Mesendoderm (in vitro differentiated cells): ENCODE measurements at places on chromosomes 12 and 14.

- no peak for DNase-seq
These were observed 39.6 kb downstream of the DAD1 start for GRCh38 chr14:22549324-22549962.

DNA sequence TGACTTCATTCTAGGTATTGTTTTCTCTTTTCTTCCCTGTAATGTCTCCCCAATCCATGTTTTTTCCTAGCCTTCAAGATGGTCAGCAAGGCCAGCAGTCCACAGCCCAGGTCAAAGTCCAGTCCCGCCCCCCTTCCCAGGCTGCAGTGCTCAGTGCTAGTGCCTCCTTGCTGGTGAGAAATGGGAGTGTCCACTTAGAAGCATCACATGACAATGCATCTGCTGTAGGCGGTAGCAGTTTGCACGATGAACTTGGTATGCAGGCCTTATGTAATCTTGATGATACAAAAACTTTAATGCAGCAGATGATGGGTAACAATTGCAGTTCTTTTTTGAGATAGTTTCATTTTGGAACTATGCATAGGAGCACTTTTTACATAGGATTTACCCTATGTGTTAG lies 88.4 kb downstream of the PCNX1 start:
- peak; percentile 73 for DNase-seq

DNA sequence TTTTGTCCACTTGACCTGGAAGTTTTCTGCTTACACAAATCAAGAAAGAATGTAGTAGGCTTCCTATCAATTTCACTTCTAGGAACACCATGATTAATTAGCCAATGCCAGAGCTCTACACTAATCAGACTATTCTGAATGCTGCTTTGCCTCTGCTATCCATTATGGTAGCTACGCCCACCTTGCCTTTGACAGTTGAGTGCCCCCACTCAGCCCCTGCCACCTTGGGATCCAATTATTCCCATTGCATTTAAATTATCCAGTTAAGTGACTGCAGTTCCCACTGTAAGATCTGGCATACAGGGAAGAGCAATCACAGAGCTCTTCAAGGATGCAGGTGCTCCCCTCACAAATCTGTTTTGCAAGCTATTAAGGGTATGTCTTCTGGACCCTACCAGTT lies 47.5 kb downstream of the FIGNL2 start:
- no peak for DNase-seq

GRCh38 chr14:79749065-79749464 lies 462.2 kb downstream of the DIO2 start:
- DNase-seq = no peak

DNA sequence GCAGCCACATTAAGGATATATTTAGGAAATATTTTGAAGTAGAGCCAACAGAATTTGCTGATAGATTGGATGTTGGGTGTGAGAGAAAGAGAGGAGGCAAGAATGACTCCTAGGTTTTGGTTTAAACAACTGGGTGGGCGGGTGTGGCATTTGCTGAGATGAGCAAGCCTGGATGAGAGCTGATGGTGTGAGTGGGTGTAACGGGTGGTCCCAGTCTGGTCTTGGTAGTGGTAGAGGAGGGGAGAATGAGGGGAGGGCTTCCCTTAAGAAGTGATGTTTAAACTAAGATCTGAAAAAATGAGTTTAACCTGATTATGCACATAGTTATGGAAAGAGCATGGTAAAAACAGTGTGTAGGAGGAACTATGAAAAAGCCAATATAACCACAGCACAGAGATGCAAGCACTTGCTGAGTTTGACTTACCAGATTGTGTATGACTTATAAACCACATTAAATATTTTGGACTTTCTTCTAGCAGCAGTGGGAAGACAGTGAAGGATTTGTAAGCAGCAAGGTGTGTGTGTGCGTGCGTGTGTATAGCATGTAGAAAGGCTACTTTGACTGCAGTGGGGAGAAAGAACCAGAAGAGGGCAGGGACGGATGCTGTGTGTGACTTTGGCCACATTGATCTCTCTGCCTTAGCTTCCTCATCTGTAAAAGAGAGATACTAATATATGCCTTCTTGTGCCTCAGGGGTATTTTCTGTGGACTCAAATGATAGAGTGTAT lies 139.7 kb downstream of the PRIMA1 start:
- DNase-seq = peak; percentile 65

DNA sequence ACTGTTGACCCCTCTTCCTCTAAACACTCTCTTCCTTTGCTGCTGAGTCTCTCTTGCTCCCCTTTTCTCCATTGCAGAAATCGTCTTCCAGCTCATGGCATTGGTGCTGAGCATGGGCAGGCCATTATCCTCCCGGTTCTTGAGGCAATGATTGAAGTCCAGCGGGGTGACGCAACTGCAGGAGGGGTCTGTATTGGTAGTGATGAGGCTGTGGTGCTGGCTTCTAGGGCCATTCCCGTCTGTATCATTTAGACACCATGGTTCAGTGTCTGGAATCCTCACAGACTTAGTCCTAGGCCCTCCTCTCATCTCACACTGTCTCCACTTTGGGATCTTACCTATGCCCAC lies 720 bp upstream of the SLC22A17 start:
- no peak for DNase-seq

GRCh38 chr14:54579621-54580020 lies 12.7 kb downstream of the SAMD4A start:
- DNase-seq = no peak

DNA sequence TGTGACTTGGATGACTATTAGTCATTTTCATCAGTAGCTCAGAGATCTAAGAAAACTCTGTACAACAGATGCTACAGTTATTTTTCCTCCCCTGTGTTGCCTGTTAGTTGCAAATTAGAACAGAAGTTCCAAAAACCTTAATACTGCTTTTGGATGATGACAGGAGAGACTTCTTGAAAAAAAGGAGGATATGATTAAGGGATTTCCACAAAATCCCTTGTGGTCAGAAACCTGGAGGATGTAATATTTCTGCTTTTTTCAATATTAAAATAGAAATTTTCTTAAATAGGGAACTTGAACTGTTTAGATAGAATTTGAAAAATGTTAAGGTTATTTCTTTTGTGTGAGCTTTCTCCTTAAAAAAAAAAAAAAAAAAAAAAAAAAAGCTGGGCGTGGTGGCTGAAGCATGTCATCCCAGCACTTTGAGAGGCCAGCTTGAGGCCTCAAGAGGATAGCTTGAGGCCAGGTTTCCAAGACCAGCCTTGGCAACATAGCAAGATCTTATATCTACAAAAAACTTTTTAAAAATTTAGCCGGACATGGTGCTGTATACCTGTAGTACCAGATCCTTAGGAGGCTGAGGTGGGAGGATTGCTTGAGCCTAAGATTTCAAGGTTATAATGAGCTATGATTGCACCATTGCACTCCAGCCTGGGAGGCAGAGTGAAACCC lies 14.1 kb downstream of the CMAS start:
- DNase-seq = no peak

DNA sequence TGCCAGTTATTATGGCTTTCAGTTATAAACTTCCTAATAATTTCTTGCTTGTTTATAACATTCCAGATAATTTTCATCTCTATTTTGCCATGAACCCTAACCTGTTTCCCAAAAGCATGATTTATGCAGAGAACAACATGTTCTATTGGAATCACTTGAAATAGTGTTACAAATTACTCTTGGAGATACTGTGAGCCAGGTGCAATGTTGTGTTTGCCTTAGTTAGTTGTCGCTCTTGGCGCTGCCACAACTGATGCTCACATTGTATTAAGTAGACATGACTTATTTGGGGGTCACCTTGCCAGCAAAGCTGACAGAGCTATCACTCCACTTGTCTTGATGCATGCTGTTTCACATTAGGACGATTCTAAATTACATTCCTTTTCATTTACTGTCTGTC lies 49.4 kb downstream of the TSPAN8 start:
- DNase-seq = no peak

- DNase-seq = peak; percentile 45
These were observed 132.7 kb downstream of the SLC41A2 start for GRCh38 chr12:104825408-104825807.

DNA sequence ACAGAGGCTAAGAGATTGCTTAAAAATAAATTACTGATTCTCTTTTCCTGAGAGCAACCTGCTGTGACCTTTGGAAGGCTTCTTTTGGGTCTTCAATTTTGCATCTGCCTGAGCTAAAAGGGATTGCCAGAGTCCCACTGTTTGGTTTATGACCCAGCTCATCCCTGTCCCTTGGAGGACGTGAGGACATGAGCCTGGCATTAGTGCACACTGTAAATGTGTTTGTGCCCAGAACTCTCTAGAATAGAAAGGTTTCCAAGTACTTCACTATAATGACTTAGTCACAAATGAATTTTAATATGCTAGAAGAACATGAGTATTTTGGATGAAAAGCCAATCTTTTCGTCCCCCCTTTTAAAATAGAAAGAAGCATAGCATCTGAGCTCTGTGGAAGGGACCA lies 47.1 kb upstream of the CDKN3 start:
- no peak for DNase-seq

- no peak for DNase-seq
These were observed 65.7 kb downstream of the TMEM30B start for GRCh38 chr14:61215222-61216020.

GRCh38 chr14:25800841-25801240 lies 750.9 kb upstream of the STXBP6 start:
- no peak for DNase-seq

DNA sequence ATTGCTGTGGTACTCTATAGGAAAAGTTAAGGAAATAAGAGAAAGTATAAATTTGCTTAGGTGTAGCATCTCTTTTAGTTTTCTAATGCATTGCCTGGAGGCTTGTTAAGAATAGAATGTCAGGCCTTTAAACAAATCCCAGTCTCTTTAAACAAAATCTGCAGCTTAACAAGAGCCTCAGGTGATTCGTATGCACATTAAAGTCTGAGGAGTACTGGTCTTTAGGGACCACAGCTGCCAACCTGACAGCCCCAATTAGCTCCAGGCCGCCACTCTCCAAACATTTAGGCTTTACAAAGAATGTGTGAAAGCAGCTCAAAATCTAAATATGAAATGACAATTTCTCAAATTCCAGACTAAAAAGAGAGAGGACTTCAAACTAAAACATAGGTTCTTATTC lies 35.7 kb downstream of the PAWR start:
- peak; percentile 67 for DNase-seq

DNA sequence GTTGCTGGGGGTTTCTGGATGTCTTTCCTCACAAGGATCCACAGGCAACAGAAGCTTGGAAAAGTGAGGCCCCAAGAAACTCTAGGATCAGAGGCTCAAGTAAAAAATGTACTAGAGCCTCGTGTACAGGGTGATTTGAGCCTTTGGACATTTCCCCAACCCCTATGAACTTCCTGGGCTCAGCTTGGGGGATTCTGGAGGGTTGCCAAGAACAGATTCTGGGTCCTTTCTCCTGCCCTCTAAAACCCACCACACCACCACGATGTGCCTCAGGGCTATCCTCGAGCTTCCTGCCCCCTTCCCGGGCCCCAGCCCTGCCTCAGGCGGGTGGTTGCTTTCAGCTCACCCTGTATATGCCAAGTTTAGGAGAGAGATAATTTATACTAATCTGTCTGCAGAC lies 583 bp downstream of the FAM186B start:
- DNase-seq = no peak

DNA sequence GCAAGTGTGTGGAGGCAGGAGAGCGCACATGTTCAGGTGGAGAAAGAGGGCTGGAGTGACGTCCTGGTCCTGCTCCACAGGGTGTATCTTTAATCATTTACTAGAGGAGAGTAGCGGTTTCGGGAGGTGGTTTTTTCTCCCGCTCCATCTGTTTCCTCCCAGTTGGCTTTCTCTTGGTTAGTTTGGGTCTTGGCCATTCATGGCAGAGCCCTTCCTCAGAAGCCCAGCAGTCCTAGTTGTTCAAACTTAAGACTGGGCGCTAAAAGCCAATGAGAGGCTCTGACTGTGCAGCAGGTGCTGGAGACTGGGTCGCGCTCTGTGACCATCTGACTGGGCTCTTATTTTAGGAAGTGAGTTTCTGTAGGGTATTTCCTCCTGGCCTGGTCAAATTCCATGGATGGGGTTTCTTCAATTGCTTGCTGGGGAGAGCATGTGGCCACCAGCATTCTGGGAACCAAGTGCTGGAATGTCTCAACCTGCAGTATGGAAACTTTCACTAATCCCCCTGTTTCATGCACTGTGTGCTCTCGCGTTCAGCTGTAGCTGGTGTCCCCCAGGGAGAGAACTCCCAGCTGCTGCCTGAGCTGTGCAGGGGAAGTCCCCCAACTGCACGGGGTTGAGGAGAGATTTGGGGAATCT lies 27.4 kb upstream of the TSPAN9 start:
- DNase-seq = no peak

GRCh38 chr12:104226672-104227071 lies 11.1 kb downstream of the TXNRD1 start:
- DNase-seq = no peak

DNA sequence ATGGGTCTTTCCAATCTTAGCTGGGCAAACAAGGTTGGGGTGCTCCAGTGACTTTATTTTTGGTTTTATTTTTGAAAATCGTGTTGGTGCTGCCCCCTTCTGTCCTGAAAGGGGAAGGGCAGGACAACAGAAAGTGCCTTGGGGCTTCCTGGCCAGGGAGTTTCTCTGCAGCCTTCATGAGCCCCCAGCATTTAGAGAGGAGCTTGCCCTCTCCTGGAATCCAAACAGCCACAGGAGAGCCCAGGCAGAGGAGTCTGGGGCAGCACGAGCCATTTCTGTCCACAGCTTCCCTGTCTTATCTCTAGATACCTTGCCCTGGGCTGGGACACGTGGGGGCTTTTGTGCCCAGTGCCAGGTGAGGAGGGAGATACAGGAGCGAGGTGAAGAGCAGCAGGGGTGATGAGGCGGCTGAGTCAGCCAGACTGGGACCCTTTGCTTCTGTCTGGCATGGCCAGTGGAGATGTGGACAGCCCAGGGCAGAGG lies 4.4 kb upstream of the C1RL start:
- peak; percentile 54 for DNase-seq

DNA sequence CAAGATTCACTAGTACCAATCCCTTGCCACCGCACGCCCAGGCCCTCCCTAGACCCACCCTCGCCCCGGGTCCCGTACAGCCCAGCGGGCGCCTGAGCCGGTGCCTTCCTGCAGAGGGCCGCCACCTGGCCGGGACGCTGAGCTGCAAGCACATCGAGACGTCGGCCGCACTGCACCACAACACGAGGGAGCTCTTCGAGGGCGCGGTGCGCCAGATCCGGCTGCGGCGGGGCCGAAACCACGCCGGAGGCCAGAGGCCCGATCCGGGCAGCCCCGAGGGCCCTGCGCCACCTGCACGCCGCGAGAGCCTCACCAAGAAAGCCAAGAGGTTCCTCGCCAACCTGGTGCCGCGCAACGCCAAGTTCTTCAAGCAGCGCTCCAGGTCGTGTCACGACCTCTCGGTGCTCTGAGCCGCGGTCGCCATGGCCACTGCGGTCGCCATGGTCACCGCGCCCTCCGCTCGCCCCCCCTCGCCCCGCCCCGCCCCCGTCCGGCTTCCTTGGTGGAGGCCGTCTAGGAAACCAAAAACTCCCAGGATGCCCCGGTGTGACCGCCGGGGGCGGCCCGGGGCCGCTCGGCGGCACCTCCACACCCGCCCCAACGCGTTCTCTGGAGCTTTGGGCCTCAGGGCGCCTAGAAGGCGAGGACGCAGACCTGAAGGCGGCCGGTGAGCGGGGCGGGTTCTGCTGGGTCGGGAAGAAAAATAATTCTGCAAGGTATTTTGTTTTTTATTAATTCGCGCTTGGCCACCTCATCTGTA lies 3.7 kb downstream of the REM2 start:
- DNase-seq = peak; percentile 94

DNA sequence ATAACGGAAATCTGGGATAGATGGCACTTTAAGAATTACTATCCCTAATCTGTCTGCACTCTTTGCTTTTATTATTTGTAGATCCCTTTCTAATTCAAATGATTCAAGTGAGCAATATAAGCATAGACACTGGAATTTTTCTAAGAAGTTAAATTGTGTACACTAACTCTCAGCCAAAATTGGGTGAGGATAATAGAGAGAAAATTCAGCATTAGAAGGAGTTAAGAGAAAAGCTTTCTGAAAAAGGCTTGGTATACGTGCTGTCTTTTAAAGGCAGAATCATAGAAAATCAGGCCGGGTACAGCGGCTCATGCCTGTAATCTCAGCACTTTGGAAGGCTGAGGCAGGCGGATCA lies 57.1 kb upstream of the CRACR2A start:
- no peak for DNase-seq
